ENCODE measurements at places on chromosomes 5 and 9. TPM values are rescaled to one million over a fixed set of nuclear protein-coding genes. Genes with fewer than 3 reads are reported as not detected.

ZNF879 gene
- not detected for total RNA-seq

CACNA1B gene
- total RNA-seq = not detected

GMCL2 gene
- not detected for total RNA-seq

DNA sequence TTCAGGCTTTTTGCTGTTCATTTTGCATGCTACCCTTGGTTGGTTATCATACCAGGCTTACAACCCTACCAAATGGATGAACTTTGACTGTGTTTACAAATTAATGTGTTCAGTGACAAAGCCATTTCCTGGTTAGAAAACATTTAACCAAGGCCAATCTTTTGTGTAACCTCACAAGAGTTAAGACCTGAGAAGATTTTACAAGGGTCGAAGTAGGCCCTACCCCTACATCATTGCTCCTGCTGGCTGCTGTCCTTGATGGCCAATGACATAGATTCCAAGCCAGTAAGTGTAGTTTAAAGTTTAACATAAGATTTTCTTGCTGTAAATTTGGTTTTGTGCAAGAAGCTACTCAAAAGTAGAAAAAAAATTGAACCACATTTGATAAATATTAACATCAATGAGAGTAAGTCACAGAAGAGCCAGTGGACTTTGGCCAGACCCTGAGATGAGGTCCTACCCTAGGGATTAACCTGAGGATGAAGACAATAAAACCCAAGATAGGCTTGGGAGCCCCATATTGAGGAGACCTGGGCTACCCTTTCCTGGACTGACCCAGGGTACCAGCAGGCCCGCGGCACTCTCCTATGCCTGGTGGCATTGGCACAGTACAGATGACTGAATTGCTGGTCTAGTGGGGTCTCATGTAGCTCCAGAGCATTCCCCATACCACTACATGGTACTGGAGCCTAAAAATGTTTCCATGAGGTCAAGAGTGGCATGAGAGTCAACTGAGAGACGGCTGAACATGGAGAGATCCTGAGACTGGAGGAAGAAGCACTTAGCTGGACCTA is 8.3 kb downstream of the C1QTNF3 start:
- DNase-seq = peak; percentile 35

- DNase-seq = no peak
Observed at GRCh38 chr9:13069498-13069897, 210.0 kb downstream of the MPDZ start.

GRCh38 chr5:171614971-171615653 is 170.5 kb upstream of the SMIM23 start:
- no peak for DNase-seq

DNA sequence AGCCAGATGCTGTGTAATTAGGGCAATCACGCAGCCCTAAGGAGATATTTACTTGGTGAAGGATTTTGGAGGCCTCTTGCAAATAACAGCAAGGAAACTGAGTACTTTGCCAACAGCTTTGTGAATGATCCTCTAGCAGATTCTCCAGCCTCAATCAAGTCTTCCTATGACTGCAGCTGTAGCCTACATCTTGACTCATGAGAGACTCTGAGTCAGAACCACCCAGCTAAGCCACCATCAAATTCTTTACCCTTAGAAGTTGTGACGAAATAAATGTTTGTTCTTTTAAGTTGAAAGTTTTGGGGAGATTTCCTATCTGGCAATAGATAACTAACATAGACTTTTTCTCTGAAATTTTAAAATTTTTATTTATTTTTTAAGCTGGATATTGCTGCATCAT is 237.6 kb upstream of the CCNH start:
- no peak for DNase-seq

- no peak for DNase-seq
Observed at GRCh38 chr9:130670644-130671043, 6.2 kb downstream of the PRDM12 start.

- no peak for DNase-seq
Observed at GRCh38 chr9:89422151-89422975, 75.5 kb downstream of the SEMA4D start.

GRCh38 chr9:116942593-116943061 is 255.5 kb downstream of the TRIM32 start:
- no peak for DNase-seq

DNA sequence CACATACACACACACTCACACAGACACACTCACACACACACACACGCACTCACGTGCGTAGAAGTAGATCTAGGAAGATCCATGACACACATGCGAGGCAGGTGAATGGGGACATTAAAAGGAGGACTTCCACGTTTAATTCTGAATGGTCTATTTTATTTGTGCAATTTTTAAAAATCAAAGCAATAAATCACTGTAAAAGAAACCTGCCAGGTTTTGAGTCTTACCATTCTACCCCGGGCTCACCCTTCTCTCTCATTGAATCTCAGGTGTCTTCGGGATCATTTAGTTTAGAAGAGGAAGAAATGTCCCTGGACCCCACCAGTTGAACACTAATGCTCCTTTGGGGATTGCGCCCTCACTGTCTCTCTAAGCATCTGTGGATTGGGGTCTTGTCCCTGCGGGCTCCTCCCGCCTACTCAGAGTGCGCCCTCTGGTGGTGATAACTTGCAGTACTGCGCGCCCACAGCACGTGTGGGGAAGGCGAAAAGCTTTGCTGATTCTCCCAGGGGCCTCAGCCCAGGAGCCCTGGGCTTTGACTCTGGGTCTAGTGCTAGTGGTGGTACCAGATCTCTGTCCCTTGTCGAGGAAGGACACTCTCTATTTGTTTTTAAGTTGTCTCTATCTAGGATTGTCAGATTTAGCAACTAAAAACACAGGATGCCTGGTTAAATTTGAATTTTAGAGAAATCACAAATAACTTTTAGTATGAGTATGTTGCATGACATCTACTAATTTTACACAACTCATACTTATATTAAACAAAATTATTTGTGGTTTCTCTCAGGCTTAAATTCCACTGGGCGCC is 34.8 kb downstream of the BOD1 start:
- peak; percentile 30 for DNase-seq

DNA sequence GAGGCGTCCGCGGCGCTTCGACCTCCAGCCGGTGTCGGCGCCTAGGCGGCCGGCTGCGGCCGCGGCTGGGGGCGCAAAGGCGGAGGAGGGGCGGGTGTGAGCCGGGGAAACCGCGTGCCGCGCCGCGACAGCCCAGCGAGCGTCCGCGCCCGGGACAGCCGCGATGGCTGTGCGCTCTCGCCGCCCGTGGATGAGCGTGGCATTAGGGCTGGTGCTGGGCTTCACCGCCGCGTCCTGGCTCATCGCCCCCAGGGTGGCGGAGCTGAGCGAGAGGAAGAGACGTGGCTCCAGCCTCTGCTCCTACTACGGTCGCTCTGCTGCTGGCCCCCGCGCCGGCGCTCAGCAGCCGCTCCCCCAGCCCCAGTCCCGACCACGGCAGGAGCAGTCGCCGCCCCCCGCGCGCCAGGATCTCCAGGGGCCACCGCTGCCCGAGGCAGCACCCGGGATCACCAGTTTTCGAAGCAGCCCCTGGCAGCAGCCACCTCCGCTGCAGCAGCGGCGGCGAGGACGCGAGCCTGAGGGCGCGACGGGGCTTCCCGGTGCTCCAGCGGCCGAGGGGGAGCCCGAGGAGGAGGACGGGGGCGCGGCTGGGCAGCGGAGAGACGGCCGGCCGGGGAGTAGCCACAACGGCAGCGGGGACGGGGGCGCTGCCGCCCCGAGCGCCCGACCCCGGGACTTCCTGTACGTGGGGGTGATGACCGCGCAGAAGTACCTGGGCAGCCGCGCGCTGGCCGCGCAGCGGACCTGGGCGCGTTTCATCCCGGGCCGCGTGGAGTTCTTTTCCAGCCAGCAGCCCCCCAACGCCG is 605 bp downstream of the CHSY3 start:
- no peak for DNase-seq

GRCh38 chr5:132430746-132431145 is 59.8 kb downstream of the IRF1 start:
- DNase-seq = no peak

- DNase-seq = peak; percentile 23
Observed at GRCh38 chr9:121107029-121107428, 32.3 kb downstream of the CNTRL start.

DNA sequence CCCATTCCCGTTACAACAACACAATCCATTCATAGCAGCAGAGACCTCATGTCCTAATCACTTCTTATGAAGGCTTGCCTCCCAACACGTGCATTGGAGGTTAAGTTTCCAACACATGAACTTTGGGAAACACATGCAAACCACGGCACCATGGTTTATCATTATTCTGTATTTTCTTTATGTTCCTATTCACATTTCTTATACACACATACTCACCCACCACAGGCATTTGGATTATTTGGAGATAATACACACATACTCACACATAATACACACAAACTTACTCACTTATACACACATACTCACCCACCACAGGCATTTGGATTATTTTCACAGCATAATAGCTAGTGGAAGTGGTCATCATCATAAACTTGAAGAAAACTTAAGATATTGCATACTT is 75.6 kb downstream of the C7 start:
- no peak for DNase-seq

- DNase-seq = no peak
Observed at GRCh38 chr5:131384173-131384572, 120.3 kb downstream of the CDC42SE2 start.

DNA sequence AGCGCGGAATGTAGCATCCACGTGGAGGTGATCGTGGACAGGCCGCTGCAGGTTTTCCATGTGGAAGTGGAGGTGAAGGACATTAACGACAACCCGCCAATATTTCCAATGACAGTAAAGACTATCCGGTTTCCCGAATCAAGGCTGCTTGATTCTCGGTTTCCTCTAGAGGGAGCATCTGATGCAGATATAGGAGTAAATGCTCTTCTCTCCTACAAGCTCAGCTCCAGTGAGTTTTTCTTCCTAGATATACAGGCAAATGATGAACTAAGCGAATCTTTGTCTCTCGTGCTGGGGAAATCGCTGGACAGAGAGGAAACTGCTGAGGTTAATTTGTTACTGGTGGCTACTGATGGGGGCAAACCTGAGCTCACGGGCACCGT is 598 bp downstream of the PCDHA2 start:
- DNase-seq = peak; percentile 11

DNA sequence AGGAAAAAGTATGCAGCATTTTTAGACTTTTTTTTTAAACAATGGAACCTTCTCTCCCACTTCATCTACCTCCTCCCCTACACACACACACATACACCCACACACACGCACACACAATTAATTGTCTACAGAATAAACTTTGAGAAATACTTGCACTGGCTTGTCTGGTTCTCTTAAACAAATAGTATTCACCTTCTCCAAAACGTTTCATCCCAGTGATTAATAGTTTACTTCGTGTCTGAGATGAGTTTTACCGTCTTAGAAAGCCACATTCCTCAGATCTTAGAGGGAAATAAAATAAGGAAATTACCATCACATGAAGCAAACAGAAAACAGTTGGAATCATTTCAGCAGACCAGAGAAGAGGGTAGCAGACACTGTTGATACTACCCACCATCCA is 570.6 kb upstream of the CLINT1 start:
- no peak for DNase-seq

DNA sequence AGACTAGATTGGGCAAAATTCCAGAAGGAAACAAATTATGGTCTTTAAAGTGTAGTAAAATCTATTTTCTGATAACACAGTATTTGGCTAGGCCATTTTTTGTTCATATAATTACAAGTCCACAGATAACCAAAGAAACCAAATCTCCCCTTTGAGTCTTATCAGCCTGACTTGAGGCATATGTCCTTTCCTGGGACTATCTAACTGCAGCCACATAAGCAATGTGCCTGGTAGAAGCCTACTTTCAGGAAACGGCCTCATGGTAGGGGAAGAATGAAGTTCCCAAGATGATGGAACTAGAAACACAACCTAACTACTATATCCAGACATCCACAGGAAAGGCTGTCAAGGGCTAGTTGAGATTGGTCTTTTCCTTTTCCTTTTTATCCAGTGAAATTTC is 130.0 kb downstream of the PIK3R1 start:
- no peak for DNase-seq
